ENCODE measurements at places on chromosomes 2 and 18.

GRCh38 chr2:5076599-5076998 lies 615.6 kb upstream of the SOX11 start:
- no peak for DNase-seq

DNA sequence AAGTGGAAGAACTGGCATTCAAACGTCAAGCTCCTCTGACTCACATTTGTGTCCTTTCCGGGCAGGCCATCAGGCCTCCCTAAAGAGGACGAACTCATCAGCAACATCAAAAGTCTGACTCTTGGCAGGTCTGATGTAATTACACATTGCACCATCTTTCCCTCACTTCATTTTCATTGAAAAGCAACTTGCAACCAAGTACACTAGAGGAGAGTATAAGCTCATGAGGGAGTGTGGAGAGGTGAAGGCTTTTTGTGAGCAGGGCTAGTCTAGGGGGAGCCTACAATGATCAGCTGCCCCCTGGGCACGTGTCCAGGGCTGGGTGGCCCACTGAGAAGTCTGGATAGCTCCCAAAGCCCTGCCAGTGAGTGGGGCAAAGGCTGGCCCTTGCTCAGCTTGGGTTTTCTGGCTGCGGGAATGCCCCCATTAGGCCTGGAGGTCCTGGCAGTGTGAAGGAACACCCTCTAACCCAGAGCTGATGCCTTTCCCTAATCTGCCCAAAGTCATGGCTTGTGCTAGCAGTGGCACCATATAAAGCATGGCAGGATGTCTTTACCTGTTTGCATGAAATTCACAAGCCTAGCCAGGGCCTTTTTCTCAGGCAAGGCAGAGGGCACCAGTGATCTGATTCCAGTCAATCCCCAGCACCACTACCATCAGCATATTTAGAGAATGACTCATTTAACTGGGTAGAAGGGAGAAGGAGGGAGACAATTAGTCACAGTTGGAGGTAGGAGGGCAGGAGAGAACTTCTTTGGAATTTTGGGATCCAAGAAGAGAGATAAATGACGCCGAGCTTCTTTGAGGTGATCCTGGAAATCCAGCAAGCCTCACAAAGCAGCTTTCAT lies 8.5 kb upstream of the DAW1 start:
- DNase-seq: no peak

DNA sequence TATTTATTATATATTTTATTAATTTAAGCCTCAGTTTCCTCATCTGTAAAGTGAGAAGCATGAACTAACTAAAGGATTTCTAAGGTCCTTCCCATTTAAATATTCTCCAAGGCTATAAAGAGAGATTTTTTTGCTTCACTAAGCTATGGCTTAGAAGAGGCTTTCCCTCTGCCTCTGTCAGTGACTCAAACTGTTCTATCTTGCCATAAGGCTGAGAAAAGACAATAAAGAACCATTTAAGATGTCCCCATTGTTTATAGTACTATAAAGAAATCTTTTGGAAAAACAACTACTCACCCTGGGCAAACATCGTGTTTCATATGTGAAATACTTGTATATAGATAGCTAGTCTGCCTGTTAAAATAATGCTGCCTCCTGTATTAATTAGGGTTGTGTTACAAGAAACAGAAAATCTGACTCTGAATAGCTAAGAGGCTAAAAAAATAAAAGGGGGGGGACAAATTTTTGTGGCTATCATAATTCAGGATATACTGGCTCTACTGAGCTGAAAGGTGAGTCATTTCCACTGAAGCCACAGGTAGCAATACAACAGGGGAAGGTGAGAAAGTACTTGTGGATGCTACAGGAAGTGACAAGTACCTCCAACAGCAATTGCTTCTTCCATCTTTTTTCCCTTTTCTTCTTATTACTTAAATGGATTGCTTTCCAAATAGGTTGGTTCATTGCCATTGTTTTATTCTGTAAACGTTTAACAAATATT lies 25.4 kb downstream of the EPHA4 start:
- no peak for DNase-seq

DNA sequence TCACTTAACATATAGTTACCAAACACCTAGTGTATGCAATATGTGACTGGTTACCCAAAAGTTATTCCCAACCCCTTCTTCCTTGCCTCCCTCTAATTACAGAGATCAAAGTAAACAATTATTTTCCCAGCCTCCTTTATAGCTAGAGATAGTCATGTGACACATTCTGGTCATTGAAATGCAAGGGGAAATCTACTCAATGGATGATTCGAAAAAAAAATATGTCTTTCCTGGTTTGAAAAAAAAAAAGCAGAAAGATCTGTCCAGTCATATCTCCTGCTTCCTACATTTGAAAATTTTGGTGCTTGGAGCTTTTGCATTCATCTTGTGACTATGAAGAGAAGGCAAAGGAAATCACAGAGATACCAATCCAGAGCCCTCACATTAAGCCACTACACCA lies 27.6 kb upstream of the UGP2 start:
- DNase-seq: no peak

- DNase-seq: peak; percentile 58
Measured at GRCh38 chr2:176830362-176830761, 382.2 kb upstream of the HNRNPA3 start.

DNA sequence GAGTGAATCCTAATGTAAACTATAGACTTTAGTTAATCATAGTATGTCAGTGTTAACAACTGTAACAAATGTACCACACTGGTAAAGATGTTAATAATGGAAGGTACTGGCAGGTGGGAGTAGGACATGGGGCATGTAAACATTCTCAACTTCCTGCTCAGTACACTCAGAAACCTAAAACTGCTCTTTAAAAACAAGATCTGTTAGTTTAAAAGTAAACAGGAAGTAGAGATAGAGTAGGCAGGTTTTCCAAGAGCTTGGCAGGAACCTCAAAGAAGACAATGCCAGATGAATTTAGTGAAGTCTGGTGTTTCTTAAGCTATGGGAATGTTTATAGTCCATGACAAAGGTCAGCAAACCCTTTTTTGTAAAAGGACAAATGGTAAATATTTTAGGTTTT lies 46.6 kb downstream of the CCDC138 start:
- DNase-seq: no peak
